ENCODE measurements at places on chromosomes 2 and 18.

DNA sequence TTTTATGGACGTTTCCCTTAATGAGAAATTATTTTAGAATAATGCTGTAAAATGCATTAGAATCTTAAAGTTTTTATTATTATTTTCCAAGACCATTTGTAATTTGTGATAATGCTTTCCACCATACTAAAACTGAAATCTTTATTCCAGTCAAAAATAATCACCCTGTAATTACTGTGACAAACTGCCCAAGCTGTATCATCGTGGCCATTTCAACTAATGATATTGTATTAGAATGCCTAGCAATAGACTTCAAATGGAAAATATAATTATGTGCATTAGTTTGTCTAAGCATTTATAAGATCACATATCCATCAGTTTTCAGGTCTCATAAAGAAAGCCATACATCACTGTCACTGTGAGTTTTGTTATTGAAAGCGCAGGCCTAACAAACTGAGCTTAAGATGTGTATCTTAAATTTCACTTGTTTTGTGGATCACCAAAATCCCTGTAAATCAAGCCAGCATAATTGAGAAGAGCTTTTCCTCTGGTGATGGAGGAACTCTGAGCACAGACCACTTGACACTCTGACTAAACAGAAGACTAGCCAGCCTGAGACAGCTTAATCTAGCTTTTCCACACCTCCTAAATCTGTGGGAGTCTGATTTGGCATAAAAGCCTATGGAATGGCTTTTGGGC, 1312.2 kb upstream of the ACVR2A start:
- DNase-seq: no peak

GRCh38 chr2:231672617-231673347, 35.5 kb upstream of the PTMA start:
- DNase-seq: peak; percentile 48

- no peak for DNase-seq
These were observed 359.6 kb downstream of the MEIS1 start for GRCh38 chr2:66794551-66794950.

- no peak for DNase-seq
These were observed 429.2 kb downstream of the PARD3B start for GRCh38 chr2:204974487-204974886.

- DNase-seq: no peak
These were observed 73.3 kb downstream of the SFXN5 start for GRCh38 chr2:72998234-72998651.

DNA sequence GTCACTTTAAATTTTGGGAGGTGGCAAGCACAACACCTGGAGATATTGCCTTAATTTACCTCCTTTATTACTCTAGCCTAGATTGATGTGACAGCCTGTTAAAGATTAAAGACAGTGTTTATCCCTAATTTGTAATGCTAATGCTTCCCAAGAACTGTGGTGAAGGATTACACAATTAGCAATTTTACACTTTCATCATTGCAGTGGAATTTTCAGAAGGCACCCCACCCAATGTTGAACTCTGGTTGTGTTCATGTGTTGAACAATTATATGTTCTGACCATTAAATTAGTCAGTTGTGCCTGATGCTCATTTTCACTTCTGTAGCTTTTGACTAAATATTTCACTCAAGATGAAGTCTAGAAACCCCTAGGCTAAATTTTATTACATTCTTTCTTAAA, 317.1 kb upstream of the CWC22 start:
- peak; percentile 17 for DNase-seq

- peak; percentile 23 for DNase-seq
These were observed 1398.3 kb downstream of the DSC3 start for GRCh38 chr18:29644276-29644675.

DNA sequence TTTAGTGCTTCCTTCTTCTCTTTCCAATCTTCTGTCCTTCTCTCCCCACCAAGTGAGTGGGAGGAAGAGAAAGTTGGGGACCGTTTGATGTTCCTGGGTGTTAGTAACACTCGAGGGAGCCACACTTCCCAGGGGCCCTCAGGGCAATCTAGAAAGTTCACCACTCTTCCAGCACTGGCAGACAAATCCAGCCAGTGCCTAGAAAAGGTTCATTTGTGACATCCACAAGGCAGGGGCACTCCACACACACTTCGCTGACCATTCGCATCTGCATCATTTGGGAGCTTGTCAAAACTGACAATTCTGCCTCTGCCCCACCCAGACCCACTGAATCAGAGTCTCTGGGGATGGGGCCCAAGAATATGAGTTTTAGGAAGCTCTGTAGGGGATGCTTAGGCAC, 86.8 kb upstream of the ST3GAL5 start:
- no peak for DNase-seq

- DNase-seq: no peak
These were observed at the start of gene SGPP2 for GRCh38 chr2:222424276-222424728. SGPP2 (plus strand) TSS chr2:222424543; CDS start chr2:222424603, 60 bp downstream.

DNA sequence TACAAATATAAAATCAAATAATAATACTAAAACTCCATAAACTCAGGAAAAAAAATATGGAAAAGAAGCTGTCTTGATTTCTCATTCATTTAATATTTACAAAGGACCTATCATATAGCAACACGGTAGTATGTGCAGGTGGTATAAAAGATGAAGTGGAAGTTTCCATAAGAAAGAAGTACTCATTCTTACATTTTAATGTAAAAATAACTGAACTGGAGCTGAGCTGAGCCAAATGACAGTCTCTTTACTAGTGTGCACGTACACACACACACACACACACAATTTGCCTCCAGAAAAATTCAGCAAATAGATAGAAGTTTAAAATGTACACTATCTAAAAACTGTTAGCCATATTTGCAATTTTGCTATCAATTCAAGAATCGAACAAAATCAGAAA, 54.1 kb downstream of the ASXL2 start:
- DNase-seq: no peak

- DNase-seq: no peak
These were observed 208.4 kb downstream of the CDH20 start for GRCh38 chr18:61541673-61542072.

DNA sequence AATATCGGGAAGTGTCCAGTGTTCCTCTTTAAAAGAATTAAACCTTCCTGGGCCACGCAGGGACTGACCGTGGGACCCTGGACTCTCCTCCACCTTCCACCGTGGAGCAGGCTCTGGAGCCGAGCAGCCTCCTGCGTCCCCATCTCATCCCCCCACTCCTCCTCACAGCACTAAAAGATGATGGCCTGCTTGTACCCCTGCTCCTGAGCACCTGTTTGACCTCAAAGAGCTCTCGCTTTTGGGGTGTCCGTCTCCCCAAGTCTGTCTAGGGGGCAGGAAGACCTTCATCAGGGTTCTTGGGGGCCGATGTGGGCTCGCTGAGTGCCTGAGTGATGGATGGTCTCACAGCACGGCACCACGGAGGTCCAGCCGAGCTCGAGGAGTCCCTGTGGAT, 1.2 kb upstream of the SDC1 start:
- DNase-seq: no peak

GRCh38 chr2:236117861-236118269, 50.3 kb downstream of the GBX2 start:
- no peak for DNase-seq

- DNase-seq: no peak
These were observed 280.0 kb downstream of the GALR1 start for GRCh38 chr18:77529492-77530176.

- DNase-seq: no peak
These were observed 80.6 kb downstream of the TRABD2A start for GRCh38 chr2:84800194-84800805.

GRCh38 chr18:56516789-56517188, 121.6 kb downstream of the TXNL1 start:
- DNase-seq: peak; percentile 84

DNA sequence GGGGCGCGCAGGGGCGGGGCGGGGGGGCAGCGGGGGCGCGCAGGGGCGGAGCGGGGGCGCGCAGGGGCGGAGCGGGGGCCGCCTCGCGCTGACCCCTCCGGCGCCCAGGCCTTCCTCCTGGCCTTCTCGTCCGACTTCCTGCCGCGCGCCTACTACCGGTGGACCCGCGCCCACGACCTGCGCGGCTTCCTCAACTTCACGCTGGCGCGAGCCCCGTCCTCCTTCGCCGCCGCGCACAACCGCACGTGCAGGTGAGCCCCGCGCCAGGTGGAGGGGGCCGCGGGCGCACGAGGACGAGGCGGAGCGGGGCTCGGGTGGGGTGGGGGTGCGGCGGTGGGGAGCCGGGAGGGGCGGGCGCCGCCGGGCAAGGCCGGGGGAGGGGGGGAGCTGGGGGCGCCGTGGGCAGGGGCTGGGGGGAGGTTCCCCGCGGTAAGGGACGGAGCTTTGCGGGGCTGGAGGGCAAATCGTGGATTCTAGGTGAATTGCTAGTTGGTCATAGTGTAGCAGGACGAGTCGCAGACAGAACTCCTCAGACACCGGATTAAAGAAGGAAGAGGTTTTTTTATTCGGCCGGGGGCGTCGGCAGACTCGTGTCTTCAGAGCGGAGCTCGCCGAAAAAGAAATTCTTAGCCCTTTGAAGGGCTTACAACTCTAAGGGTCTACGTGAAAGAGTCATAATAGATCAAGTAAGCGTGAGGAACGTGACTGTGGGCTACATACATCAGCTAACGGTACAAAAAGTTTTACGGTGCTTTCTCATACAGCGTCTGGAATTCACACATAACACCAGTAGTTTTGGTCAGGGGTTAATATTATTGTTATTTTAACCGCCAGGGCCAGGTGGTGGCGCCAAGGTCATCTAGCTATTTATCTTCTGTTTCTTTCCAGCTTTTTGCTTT, 29.9 kb downstream of the ANO7 start:
- DNase-seq: peak; percentile 33

DNA sequence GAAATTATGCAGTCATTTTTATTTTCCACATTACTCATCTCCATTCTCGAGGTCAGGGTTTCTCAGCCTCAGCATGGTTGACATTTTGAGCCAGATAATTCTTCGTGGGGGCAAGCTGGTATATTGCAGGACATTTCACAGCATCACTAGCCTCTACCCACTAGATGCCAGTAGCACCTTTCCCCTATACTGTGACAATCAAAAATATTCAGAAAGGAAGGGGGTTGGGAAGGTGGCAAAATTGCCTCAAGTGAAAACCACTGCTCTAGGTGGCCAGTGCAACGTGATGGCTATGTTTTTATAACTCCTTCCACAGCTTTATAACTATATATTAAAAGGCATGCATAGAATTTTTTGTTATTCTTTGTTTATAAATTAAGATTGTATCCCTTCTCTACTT, 294.5 kb downstream of the CNTNAP5 start:
- DNase-seq: no peak

DNA sequence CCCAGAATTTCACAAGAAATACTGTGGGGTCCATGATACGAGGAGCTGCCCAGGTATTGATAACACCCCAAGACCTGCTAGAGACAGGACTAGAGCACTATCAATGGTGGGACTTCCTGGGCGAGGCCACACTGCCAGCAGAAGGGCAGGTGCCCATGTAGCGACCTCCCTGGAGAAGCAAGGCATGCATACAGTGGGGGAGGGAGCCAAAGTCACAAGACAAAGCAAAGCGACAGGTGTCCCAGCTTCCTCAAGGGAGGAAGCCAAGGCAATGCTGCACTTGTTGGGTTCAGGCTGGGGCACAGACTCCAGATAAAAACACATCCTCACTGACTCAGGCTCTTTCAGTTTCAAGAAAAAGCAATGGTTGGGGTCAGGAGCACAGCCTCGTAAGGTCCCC, 7.5 kb downstream of the CD207 start:
- no peak for DNase-seq

DNA sequence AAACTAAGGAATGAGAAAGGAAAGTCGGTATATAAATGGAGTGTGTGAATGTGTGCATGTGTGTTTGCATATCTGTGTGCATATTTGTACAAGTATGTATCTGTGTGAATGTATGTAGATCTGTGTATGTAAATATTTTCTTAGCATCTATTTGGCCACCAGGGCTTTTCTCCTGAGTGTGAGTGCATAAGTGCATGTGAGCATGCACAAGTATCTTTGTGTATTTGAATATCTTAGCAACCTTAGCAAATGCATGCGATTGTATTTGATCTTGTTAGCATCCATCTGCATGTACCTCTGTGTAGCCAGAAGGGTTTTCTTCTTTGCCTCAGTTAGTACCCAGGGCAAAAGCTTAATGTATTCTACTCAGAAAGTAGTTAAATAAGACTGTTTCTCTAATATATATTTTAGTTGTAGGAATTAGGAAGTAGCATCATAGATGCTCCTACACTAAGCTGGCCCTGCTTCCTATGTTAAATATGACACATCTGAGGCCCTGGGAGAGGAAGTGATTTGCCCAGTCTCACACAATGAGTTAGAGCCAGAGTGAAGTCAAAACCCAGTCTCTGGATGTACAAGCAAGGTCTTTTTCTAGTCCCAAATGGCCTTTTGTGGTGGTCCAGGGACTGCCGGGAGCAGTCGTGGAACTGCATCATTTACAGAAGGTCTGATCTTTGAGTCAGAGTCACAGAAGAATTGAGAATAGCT, 9.2 kb downstream of the FKBP1B start:
- DNase-seq: no peak

DNA sequence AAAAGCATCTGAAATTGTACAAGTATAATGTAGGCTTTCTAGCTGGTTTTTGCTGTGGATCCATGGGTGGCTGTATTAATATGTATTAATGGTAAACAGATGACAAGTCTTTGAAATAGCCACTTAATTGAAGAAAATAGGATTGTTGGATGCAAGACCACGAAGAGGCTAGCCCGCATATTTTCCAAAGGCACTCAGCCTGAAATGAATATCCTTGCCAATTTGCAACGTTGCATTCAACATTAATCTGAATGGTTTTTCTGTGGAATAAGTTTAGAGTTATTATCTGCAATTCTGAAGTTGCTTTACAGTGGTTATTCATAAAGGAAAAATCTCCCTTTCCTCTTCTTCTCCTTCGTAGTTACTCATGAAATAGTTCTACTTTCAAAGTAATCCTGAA, 86.2 kb upstream of the SPATS2L start:
- DNase-seq: peak; percentile 13

GRCh38 chr2:160294889-160295288, 94.8 kb upstream of the ITGB6 start:
- no peak for DNase-seq

DNA sequence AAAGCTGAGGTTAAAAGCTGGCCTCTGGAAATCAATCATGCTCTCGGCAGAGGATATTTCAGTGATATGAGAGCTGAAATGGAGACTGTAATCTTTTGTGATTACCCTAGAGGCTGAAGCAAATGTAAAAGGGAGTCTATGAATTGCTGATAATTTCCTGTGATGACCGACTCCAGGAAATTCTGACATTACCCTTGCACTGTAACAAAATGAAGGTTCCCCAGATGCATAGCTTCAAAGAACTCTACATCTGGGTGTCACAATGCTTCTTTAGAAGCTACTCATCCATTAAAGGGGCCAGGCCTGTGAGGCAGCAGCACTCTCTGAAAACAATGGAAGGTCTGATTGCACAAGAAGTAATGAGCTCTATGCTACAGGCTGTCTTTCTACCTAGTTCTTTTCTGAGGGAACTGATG, 268.2 kb upstream of the SESTD1 start:
- no peak for DNase-seq

- DNase-seq: no peak
These were observed 72.4 kb downstream of the PXDN start for GRCh38 chr2:1671916-1672315.
